ENCODE measurements at places on chromosomes 3 and 15.

- no peak for DNase-seq
Measured at GRCh38 chr3:195770081-195770840, 41.5 kb downstream of the MUC4 start.

DNA sequence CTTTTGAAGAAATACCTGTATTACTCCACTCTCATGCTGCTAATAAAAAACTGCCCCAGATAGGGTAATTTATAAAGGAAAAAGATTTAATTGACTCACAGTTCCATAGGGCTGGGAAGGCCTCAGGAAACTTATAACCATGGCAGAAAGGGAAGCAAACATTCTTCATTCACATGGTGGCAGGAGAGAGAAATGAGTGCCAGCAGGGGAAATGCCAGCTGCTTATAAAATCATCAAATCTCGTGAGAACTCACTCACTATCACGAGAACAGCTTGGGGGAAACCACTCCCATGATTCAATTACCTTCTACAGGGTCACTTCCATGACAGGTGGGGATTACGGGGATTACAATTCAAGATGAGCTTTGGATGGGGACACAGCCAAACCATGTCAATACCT, 18.7 kb downstream of the MFSD1 start:
- no peak for DNase-seq

- no peak for DNase-seq
Measured at GRCh38 chr3:106078635-106079034, 209.8 kb upstream of the CBLB start.

DNA sequence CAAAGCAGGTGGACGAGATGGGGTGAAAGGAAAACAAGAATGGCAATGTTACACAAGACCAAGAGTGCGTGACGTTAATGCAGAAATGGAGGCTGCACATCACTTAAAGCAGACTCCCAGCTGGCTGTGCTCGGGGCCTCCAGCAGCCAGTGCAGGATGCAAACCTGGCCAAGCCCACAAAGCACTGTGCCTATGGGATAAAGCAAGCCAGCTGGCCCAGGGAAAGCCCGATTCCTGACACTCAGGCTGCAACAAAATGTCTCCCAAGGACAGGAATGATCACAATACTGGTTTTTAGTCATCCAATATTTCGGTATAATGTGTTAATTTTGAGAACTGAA, 86.2 kb downstream of the SEC22A start:
- no peak for DNase-seq

DNA sequence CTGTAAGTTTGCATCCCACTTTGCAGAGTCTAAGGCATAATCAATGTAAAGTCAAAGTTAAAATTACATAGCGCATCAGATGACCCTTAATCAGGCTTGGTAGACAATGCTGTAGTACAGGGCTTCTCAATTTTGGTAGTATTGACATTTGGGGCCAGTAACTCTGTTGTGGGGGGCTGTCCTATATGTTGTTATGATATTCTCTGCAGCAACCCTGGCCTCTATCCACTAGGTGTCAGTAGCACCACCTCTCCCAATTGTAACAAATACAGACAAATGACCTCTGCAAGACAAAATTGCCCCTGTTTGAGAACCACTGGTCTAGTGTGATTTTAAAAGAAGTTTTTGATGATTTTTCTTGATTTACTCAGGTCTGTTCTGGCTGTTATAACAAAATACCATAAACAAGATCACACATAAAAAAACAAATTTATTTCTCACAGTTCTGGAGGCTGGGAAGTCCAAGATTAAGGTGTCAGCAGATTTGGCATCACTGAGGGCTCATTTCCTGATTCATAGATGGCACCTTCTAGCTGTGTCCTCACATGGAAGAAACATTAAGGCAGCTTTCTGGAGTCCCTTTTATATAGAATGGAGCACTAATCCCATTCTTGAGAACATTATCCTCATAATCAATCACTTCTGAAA, 37.6 kb upstream of the SLC9A9 start:
- no peak for DNase-seq

- peak; percentile 59 for DNase-seq
Measured at GRCh38 chr15:52018244-52018643, 775 bp upstream of the MAPK6 start.

- DNase-seq: no peak
Measured at GRCh38 chr3:14412831-14413380, 10.5 kb downstream of the SLC6A6 start.

GRCh38 chr3:50345586-50346234, at the start of gene ZMYND10:
ZMYND10 (minus strand) TSS chr3:50345732; CDS start chr3:50345579, 153 bp downstream.
- DNase-seq: no peak

- no peak for DNase-seq
Measured at GRCh38 chr3:124680521-124680920, 49.7 kb upstream of the UMPS start.

GRCh38 chr15:42954291-42954690, 33.7 kb upstream of the TTBK2 start:
- no peak for DNase-seq

DNA sequence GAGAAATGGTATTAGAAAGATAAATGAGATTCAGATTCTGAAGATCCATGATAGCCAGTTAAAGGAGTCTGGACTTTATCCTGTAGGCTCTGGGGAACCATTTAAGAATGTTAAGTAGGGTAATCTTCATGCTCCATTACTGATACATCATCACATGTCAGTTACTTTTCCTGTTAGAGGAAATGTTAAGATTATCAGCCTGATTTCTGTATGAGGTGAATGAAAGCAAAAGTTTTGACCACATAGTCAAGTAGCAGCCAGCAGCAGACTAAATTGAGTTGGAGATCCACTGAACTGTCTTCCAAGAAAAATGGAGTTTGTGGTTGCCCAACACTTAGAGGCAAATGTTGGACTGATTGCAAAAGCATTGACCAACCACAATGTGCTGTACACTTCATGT, 4.7 kb upstream of the COPB2 start:
- DNase-seq: peak; percentile 64

DNA sequence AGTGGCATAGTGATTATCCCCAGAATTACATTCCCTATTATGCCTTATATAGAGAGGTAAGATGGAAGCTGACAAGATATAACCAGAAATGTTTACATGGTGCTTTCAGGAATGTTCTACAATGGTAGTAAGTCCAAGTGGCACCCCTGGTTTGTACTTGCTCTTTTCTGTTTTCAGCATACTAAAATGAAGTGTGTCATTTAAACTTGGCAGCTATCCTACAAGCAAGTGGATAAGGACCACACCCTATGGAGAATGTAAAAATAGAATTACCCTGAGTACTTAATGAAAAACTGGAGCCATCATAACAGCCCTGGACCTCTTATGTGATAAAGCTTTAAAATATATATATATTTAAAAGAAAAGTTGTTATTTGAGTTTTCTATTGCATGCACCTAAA, 1012.7 kb upstream of the CADM2 start:
- DNase-seq: no peak

DNA sequence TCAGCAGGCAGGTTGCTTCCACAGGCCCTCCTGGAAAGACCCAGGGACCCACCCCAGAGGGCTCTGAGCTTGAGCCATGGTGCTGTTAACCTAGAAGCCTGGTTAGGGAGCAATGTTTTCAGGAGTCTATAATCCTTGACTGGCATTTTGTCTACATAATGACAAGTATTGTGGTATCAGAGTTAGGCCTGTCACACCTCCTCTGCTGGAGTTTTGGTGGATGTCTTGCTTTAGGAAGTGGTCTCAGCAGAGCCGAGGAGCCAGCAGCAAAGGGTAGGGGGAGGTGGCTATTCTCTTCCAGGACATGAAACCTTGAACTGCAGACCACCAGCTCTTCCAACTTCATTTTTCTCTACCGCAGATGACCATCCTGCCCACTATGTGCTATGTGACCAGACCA, 76.1 kb downstream of the CLSTN2 start:
- no peak for DNase-seq

- DNase-seq: no peak
Measured at GRCh38 chr3:42290966-42291714, 25.2 kb upstream of the CCK start.

DNA sequence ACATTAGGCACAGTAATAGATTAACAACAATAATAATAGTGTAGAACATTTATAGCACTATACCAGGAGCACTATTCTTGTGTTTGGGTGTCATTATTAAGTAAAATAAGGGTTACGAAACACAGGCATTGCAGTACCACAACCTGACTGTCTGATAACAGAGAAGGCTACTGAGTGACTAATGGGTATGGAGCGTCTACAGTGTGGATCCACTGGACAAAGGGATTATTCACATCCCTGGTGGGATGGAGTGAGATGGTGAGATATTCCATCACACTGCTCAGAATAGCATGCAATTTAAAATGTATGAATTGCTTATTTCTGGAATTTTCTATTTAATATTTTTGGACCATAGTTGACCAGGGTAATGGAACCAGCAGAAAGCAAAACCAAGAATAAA, 18.2 kb downstream of the MINDY4B start:
- DNase-seq: peak; percentile 30

- peak; percentile 44 for DNase-seq
Measured at GRCh38 chr15:58201516-58201915, 63.3 kb downstream of the AQP9 start.

DNA sequence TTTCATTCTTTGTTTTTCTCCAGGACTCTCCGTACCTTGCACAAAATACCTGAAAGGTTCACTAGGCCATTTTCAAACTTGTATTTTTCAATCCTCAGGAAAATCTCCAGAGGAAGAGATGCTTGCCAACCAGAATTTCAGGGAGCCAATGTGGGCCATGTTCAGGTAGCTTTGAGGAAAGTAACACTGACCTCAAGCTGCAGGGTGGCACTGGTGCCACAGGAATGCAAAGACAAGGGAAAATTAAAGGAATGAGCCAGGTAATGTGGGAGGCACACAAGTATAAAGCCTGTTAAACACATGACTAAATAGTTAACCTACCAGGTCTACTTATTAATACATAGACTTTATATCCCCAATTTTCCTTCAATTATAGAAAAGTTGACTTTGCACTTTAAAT, 51.9 kb upstream of the GAP43 start:
- no peak for DNase-seq

DNA sequence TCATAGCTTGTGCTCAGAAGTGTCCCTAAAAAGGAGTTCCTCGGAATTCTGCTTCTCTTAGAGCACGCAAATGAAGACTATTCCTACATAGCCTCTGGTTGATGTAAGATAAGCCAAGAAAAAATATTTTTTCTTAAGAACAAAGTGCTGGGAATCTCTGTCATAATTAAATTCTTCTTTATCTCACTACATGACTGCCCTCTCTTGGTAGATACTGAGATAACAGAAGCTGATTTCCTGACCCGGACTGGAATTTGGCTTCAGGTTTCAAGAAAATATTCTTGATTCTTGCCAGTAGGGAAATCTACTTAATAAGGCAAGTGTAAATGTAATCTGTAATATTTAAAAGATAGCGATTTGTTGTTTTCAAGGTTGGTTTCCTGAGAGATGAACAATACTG, 31.3 kb upstream of the SETMAR start:
- peak; percentile 18 for DNase-seq

GRCh38 chr3:185659942-185660921, 74.1 kb downstream of the SENP2 start:
- DNase-seq: peak; percentile 56

- peak; percentile 18 for DNase-seq
Measured at GRCh38 chr3:190596349-190597285, 82.7 kb downstream of the IL1RAP start.

DNA sequence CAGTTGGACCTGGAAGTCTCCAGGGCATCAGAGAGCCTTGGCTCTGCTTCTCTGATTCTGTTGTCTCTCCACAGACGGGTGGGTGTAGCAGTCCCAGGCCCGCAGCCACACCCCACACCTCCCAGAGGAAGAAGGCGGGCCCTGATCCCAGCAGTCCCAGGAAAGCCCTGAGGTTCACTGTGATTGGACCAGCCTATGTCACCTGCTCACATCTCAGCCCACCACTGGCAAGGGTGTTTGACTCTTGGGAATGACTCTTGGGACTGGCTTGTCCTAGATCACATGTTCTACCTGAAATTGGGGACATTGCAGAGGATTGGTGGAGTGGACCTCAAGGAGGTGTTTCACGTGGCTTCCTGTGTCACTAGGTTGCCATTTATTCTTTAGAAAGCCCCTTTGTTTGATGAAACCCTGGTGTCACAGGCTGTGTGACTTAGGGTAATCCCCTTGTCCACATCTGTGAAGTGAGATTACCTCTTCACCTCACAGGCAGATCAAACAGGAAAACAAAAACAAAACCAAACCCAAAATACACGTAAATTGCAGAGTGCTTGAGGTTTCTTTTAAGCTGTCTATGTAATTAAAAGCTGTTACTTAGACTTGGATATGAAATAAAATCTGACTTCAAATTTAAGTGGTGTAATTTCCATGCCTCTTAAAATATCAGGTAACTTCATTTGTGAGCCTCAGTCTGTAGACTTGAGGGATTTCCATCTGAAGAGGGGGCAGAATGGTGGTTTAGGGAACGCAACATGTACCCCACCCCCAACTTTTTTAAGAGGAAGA, 26.7 kb downstream of the FLNB start:
- no peak for DNase-seq

DNA sequence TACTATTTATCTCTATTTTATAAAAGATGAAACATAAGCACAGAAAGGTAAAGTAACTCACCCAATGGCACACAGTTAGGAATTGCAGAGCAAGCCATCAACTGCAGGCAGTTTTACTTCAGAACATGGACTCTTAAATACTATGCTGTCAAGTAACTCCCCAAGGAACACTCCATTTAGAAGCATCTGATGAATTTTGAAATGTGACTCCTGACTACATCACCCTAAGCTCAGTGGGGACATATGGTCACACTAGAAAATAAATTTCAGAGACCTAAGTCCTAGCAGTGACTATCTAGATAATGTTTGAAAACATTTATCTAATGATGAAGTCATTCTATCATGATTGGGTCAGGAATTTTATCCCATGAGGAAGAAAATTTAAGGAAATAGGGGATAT, 272.8 kb upstream of the ARRDC4 start:
- DNase-seq: no peak

DNA sequence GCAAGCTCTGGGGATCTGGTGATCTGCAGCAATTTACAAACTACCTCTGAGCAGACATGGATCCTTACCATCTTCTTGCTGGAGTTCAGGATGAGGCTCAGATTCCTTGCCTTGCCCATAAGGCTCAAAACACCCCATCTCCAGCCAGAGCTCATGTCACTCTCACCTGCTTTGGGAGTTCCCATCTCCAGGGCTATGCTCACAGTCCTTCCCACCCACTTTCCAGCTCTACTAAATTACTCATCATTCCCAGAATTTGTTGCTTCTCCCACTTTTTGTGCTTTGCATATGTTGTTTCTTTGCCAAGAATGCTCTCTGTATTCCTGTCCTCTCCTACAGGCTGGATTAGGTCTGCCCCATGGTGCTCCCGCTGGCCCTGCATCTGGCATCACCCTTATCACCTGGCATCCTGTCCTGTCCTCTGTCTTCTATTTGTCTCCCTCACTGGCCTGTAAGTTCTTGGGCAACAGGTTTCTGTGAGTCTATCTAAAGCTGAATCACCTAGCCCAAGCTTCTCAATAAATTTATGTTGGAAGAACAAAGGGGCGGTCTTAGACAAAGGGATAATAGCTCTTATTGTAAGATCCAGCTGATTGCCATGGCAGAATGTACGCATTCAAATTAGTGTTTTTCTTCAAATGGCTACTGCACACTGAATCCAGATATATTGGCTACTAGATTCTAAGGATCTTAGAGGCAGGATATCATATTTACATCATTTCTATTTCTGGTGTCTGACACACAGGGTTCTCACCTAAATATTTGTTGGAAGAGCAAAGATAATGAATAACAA, 179.2 kb downstream of the CLSTN2 start:
- no peak for DNase-seq

Data from astrocyte (in vitro differentiated cells and primary cell).